GM12891 (cell line): ENCODE measurements at places on chromosomes 12 and 14.

GRCh38 chr12:45458238-45458637 lies 242.3 kb downstream of the ANO6 start:
- DNase-seq, result no peak

- peak; percentile 72 for DNase-seq
Measured at GRCh38 chr12:100142851-100143559, at the start of gene BLTP3B. Gene BLTP3B (minus strand): TSS chr12:100142874. CDS start chr12:100142635, 239 bp downstream.

- no peak for DNase-seq
Measured at GRCh38 chr12:93784339-93785086, 107.3 kb downstream of the CRADD start.

DNA sequence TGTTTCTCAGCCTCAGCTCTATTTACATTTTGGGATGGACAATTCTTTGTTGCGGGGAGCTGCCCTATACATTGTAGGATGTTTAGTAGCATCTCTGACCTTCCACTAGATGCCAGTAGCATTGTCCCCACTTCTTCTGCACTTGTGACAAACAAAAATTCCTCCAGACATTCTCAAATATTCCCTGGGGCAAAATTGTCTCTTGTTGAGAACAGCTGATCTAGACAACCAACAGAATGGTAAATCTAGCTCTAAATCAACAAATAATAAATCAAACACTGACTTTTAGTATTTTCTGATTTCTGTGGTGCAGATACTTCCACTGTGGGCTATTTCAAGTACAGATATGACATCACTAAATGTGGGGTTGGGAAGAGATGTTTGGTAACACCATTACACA lies 60.7 kb downstream of the MSRB3 start:
- DNase-seq, result no peak

DNA sequence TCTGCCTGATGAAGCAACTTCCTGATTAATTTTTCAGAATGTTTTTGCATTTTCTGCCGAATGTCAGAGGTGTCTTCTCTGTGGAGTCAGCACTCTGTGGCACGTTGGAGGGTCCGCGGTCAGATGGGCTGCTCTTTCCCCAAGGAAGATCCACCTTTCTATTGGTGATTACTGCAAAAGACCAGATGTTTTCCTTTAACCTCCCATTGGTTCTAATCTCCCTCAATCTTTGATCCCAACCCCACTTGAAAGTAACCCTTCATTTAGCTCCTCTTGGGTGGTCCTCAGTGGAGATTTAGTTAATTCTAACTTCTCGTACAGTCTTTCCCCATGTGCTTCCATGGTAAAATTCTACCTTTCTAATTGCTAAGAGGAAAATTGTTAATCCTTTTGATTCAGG lies 397.7 kb upstream of the DDHD1 start:
- DNase-seq, result no peak

GRCh38 chr12:96098631-96099030 lies 63.2 kb upstream of the LTA4H start:
- no peak for DNase-seq

DNA sequence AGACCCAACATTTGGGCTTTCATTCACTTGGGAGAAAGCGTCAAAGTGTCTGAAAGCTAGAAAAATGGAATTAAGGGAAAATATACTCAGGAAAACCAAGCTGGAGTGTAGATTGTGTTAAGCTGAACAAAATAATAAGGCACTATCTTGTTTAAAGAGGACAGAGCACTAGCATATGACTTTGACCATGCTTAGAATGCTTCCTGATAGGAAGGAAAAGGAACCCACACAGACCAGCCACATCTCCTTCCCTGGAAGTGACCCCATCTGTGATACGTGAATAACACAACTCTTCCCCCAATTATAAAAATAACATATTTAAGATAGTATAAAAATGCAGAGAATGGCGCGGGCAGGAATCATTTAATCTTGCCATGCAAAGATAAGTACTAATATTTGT lies 94.7 kb upstream of the BCL2L14 start:
- no peak for DNase-seq

GRCh38 chr12:100955139-100955538 lies 160.6 kb downstream of the ANO4 start:
- DNase-seq, result no peak

DNA sequence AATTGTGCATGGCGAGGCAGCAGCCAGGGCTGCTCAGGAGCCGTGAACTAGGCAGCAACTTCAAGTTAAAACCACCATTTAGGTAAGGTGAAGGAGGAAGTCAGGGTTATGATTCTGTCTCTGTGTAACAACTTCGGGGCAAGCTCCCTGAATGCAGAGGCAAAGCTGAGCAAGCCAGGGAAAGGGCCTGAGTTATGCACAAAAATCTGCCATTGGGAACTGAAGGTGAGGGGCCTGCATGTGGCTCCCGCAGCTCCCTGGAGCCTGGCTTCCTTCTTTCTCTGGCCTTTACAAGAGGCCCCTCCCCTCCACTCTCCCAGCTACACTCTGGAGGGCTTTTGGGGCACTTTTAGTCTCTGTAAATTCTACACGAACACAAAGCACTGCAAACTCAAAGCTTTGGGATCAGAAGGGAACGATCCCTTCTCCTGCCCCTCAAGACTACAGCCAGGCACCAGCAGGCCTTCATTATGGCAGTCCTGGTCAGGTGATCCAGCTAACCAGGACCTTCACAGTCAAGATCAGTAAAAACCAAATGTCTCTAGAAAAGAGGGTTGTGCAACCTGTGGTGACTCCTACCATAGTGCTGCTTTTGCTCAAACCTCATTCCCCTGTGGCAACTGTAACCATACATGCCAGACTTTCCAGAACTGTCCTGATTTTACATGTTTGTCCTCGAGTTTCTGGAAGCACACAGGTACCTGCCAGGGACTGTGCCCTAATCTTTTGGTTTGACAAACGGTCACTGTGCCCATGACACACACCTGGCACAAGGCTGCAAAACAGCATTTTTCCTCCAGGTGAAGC lies 67.2 kb upstream of the PTGR2 start:
- no peak for DNase-seq

DNA sequence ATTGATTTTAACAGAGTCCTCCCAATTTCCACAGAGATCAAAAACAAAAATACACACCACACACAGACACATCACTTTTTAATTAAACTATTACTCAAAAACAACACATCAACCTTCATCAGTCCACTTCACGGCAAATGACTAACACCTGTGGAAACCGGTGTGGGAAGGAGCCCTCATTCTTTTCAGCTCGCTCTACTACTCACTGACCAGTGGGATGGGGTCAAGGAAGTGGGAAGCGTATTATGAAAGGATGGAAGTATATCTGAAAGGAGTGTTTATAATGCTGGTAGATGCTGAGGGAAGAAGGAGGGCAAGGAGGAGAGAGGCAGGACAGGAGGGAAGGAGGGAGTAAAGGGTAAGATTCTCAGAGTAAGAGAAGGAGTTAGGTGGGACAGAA lies 156.5 kb downstream of the EPS8 start:
- no peak for DNase-seq

DNA sequence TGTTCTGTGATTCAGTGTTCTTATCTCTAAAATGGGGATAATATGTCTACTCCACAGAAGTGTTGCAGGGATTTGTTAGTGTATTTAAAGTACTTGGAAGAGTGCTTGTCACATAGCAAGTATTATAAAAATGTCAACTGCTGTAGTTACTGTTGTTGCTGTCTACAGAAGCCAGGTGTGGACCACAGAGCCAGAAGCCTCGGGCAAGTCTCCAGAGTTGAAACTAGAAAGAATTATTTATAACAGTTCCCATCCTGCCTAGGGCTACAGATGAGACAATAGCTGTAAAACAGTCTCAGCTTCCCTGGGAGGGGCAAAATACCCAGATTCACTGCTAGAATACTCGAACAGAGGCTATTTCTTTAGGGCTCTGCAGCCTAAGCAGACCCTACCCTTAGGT lies 55.4 kb upstream of the FUT8 start:
- DNase-seq, result no peak

DNA sequence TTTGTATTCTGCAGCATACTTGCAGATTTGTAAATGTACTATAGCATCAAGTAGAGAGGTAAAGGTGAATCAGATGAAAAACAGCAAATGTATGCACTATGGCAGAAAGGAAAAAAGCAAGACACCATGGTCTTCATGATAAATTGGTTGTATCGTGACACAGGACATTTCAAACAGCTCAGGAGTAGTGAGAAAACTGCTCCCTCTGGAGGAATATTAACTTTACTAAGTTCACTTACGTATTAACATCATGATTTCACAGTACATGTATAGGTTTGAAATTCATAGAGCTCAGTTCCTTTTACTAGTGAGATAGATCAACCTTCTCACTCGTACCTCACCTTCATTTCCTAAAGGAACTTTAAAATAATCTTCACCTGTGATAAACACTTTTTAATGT lies 6.5 kb downstream of the MBIP start:
- no peak for DNase-seq

DNA sequence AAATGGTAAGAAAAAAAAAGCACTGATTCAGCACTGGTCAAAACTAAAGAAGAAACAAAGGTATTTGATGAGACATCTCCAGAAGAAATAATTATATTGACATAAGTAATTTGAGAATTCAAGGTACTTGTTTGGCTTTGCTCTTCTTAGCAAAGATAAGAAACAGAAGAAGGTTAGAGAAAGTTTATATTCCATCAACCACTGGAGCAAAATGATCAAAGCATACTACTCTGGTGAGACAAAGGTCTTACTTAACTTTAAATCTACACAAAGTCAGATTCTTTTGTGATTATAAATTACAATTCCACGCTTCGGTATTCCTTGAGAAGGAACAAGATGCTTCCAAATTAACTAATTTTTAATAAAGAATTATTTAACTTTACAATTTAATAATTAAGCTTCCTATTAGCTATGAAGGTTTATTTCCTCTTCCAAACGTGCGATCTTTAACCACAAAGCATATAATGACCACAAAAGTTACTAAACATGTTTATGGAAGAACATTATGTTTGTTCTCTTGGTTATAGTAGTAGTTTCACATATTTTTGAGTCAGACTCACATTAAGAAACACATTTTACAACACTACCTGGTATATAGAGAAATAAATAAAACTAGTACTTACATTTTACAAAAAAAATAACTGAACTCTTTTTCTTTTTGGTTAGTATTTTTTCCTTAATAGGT lies 53.4 kb downstream of the METTL25 start:
- no peak for DNase-seq

DNA sequence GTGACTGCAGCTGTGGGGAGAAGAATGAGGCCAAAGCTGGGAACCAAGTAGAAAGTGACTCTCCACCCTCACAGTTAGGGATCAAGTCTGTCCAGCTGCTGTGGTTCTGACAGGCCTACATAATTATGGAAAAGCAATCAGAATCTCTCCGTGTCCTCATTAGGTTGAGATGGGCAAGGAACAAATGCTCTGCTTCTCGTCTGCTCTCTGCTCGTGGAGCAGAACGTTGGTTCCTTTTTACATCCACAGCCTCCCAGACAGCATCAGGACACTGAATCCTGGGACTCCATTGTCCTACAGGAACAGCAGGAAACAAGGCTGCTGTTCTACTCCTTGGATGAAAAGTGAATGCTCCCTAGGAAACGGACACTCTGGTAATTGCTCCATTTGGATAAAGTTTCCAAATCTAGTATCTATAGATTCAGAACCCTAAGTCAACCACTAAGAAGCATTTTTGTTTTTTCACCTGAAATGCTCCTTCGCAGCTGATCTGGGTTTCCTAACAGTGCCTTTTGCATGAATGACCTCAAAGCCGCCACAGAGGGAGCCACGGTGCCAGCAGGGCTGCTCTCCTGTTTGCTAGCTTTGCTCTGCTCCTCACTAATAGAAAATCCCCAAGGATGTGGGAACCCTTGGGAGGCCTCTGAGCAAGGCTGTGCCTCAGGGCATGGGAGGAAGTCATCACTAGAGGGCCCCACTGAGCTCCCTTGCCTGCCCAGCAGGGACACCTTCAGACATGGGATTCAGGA lies 102.0 kb downstream of the EGLN3 start:
- DNase-seq, result no peak
